ENCODE measurements at places on chromosomes 1 and 21. TPM values are rescaled to one million over a fixed set of nuclear protein-coding genes. Genes with fewer than 3 reads are reported as not detected.

Gene SELL
- 0.27 TPM for total RNA-seq

- no peak for DNase-seq
These were observed 21.2 kb upstream of the UTS2 start for GRCh38 chr1:7873801-7874795.

DNA sequence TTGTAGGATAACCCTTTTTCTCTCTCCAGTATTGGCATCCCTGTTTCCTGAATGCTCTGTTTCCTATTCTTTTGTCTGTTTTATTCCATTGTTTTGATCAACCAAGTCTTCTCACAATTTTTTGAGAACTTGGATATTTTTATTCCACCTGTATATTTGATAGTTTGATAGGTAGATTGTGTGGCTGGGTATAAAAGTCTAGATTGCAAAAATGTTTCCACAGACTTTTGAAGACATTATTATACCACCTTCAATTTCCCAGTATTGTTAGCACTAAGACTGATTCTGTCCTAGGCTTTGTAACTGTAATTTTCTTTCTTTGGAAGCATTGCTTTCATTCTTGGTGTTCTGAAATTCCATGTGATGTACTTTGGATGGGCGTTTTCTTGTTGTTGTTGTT is 9.6 kb upstream of the DNAJC11 start:
- no peak for DNase-seq

DNA sequence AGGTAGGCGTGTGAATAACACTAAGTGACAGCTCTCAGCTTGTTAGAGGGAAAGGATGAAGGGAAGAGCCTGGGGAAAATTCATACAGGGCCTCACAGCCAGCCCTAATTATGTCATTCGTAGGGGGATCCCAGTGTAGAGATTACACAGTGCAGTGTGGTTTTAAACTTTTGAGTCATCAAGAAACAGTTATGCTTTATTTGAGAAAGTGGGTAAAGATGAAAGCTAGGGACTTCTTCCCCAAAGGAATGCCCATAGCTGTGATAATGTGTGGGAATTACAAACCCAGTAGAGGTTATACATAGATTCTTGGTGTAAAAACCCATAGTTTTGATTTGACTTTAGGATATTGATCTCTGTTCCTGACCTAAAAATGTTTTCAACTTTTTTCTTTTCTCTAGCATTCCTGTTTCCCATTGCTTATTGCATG is 1.9 kb downstream of the TTF2 start:
- DNase-seq = peak; percentile 81

DNA sequence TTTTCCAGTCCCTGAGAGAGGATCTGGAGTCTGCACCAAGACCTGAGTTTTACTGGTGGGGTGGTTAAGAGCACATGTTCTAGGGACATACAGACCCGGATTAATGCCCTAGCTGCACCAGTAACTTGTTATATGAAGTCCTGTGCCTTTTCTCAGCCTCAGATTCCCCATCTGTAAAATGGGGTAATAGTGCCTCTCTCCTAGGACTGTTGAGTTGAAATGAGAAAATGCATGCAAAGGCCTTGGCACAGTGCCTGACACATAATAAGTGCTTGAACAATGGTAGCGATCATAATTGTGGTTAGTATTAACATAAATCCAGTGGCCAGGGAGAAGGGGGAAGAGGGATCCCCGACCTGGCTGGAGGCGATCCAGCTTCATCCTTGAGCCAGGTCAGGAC is 12.3 kb downstream of the AHDC1 start:
- no peak for DNase-seq
